ENCODE measurements at places on chromosomes 16 and 17.

DNA sequence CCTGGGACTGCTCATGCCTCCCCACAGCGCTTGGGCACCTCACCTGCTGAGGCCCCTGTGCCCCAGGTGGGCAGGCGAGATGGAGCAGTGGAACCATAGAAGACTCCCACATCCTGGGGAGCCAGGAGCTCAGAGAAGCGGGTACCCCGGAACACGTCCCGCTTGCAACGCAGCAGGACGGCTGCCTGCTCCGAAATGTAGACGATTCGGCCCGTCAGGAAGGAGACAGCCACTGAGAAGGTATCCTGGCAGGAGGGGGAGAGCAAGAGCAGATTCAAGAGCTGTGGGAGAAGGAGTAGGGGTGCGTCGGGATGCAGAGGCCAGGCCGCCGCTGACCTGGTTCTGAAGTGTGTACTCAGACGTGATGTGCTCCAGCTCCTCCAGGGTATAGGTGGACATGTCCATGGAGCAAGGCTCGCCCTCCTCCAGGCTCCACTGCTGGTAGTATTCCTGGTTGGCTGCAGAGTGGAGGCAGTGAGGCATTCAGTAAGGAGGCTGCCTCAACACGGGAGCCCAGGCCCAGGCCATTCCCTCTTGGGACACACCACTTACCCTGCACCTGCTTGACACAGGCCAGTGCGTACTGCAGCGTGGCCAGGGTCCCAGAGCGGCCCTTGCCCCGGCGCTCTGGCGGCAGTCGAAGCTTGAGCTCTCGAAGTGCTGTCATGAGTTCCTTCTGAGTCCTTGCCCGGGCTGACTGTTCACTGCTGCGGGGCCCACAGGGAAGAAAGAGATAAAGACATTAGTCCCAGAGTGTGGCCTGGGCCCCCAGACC lies 2.6 kb downstream of the PER1 start:
- DNase-seq = no peak

DNA sequence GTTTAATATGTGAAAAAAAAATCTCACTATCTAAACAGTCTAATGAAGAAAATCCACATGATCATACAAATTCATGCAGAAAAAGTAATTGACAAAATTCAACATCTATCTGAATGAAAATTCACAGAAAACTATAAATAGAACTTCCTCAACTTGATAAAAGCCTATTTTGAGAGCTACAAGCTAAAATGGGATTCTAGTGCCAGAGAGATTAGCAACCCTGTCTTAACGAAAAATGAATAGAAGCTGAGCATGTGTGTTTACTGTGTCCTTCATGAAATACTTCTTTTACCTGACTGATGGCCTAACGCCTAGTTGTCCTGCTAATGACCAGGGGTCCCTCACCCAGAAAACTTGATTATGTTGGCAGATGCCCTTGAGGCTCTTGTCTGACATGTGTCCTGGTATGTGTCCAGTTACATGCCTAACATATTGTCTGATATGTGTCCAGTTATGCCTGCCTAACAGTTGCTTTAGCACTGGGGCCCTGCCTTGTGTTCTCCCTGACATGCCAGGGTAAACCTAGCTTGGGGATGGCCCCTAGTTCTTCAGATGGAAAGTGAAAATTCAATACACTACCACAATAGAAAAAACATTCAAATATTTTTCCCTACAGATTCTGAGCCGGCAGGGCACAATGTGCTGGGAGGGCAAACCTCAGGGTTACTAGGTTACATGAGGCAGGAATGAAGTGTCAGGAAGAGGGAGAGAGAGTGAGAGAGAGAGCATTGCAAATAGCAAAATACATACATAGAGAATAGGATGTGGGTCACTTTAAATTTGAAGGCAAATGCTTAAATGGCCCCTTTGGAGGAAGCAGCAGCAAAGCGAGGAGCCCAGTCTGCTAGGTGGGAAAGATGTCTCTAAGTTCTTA lies 834.0 kb downstream of the CDH11 start:
- no peak for DNase-seq

DNA sequence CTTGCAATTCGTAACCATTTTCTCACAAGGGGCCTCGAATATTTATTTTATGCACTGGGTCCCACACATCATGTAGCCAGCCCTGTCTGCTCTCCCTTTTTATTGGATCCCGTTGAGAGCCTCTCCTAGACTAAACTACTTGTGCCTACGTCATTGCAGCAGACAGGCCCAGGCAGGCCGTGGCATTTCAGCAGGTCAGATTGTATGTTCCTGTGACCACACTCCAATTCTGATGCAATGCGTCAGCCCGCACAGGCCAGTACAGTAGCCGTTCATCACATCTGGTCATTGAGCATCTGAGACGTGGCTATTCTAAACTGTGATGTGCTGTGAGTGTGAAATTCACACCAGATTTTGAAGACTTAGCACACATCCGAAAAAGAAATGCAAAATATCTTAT lies 42.2 kb downstream of the ABAT start:
- no peak for DNase-seq

GRCh38 chr16:84045001-84045817 lies 2.6 kb upstream of the SLC38A8 start:
- no peak for DNase-seq

- no peak for DNase-seq
Measured at GRCh38 chr16:50269769-50270509, 3.6 kb downstream of the ADCY7 start.

DNA sequence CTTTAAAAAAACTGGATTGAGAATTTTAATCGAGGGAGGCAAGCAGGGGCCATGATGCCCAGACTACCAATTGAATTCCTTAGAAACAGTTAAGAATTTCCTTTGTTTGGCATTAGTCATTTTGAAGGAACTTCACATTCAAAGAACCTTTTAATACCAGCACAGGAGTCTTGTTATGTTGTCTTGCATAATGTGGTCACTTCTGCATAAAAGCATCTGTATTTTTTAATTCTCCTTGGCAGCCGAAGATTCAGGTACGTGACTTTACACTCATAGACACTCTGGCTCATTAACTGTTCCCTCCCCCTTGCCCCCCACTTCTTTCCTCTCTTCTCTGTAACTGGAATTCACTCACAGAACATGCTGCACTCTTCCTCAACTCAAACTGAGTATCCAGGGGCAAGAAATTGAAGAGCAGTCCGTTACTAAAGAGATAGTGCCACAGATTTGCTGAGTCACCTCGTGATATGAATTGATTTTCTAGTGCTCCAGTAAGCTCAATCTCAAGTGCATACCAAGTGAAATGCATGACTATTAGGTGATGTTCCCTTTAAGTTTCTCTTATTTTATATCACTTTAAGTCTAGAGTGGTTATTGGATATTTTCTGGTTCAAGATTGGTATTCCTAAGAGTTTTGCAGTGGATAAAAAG lies 572.2 kb upstream of the SOX9 start:
- DNase-seq = no peak
